ENCODE measurements at places on chromosomes 7 and 10. TPM values are rescaled to one million over a fixed set of nuclear protein-coding genes. Genes with fewer than 3 reads are reported as not detected.

- DNase-seq: no peak
Observed at GRCh38 chr10:97916586-97916985, 66.9 kb downstream of the GOLGA7B start.

DNA sequence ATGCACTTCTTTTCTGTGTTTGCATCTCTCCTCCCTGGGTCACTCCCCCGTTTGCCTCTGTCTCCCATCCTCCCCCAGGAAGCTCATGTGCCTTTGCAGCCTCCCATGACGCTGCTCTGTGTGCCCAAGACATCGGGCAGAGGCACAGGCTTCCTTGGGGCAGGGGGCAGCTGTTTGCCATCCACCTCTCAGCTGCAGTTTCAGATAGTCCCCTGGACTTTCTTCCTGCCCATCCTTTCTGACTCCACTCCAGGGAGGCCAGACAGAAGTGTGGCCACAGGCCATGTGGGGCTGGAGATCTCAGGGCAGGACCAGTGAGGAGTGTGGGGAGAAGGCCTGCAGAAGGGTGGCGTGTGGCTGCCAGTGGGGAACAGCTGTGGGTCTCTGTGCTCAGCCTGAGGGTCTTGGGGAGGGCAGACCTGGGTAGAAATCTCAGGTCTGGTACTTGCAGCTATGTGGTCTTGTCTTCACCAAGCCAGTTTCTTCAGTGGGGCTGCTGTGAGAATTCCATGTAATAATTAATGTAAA, 10.6 kb upstream of the SAMD8 start:
- DNase-seq: no peak

- no peak for DNase-seq
Observed at GRCh38 chr10:103969857-103970627, 3.1 kb downstream of the SLK start.

The GARIN1A gene
- polyA plus RNA-seq: 2.4 TPM

- no peak for DNase-seq
Observed at GRCh38 chr10:75358132-75358531, 43.4 kb downstream of the ZNF503 start.

DNA sequence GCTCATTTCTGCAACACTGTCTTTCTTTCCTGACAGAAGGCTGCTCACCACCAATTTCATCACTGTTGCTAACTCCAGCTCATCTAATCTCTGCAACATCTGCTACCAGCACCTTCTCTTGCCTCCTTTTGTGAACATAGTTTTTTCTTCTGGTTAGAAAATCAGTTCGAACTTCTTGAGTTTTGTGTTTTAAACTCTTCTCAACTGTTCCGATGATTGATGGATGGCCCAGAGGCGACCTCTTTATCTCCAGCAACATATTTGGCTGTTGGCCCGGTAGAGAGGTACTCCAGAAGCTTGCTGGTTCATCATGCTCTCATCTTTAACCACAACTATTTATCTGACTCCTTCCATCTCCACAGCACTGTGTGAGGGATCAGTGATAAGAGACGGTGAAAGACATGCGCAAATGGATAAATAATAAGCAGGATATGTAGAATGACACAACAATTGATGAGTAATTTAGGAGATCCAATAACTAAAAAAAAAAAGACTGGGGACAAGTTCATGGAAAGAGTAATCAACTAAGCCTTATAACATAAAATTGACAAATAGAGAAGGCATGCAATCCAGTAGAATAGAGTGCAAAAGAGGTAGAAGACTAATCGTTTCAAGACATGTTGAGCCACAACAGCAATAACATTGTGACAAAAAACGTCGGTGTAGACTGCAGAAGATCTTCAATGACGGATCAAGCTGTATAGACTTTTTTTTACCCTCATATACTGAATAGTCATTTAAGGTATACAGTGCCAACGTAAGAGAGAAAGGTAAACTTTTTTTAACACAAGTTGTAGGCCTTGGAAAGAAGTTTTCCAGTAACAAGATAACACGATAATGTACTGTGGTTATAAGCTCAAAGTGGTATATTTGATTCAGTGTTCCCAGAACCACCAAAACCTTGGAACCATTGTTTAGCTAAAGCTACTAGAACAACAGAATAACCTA, 152.2 kb downstream of the CRPPA start:
- no peak for DNase-seq

The GIMAP1 gene
- polyA plus RNA-seq: 2.3 TPM

DNA sequence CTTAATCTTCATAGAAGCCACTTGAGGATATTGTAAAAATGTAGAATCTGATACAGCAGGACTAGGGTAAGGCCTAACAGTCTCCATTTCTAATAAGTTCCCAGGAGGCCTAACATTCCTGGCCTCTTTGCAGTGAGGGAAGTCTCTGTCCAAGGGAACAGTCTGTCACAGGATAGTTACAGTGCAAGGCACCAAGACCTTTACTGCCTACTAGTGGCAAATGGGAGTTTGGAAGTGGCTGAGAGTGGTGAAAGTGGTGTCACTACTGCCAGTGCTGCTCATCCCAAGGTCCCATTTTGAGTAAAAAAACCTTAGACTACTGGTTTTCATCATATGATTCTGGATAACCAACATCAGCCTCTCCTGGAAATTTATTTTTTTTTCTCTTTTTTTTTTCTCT, 619.5 kb upstream of the SEMA3D start:
- DNase-seq: no peak

The GIMAP2 gene
- polyA plus RNA-seq: 6.4 TPM

The GDF2 gene
- not detected for polyA plus RNA-seq

The TEX36 gene
- not detected for polyA plus RNA-seq

GRCh38 chr10:16016688-16017087, 156.4 kb upstream of the MINDY3 start:
- DNase-seq: no peak

DNA sequence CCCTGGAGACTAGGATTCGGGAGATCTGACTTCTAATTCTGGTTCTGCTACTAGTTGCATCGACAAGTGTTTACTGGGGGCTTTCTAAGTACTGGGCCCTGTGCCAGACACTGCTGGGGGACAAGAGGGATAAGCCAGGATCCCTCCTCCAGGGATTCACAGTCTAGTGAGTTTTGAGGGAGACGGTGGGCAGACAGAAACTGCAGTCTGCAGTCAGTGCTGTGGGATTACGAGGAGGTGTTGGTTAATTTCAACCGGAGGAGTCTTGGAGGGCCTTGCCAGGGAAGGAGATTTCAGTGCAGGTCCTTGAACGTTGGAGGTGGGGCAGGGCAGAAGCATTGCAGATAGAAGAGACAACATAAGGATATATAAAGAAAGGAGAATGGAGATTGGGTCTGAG, 3.5 kb upstream of the KCNH2 start:
- DNase-seq: no peak

The MRPS24 gene
- 65.3 TPM for polyA plus RNA-seq

All from renal cortex interstitium (tissue), 15 donors.